ENCODE measurements at places on chromosomes 1 and 21. TPM values are rescaled to one million over a fixed set of nuclear protein-coding genes. Genes with fewer than 3 reads are reported as not detected.

The ROR1 gene
- 93.7 TPM for polyA plus RNA-seq

DNA sequence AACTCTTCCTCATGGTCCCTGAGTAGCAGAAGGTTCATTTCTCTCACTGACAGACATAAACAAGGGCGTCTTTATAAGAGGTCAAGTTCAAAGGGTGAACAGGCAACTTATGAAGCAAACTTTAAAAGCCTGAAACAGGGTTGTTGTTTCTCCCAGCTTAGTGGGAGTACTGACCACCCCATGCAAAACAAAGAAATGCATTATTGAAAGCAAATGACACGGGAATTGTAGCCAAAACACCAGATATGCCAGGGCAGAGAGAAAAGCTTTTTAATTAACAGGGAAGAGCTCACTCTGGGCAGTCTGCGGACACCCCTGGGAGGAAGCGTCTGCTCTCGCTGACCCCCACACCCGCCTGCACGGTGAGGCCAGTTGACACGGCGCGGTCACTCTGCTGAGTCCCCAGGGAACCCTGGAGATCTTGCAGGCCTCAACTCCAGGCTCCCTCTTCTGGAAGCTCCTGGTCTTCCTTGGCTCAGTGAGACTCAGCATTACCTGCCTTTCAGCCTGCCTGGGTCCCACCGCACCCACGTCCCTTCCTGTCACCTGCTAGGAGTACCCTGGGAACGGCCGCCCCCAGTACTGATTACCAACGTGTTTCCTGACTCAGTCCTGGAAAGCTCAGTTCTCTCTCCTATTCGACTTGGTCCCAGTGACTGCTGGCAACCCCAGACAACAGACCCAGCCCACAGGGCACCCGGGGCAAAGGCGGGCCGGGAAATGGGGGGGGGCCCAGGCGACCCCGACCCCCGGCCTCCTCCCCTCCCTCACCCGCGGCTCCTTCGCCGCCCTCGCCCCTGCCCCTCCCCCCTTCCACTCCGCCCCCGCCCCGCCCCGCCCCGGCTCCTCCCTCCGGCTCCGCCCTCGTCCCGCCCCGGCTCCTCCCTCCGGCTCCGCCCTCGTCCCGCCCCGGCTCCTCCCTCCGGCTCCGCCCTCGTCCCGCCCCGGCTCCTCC lies 972 bp downstream of the CFAP410 start:
- peak; percentile 57 for DNase-seq

The RPE65 gene
- 0.21 TPM for polyA plus RNA-seq

- no peak for DNase-seq
Measured at GRCh38 chr1:1385931-1386330, 10.9 kb upstream of the AURKAIP1 start.

The ADORA3 gene
- polyA plus RNA-seq, result 0.62 TPM

- DNase-seq, result no peak
Measured at GRCh38 chr1:229224308-229224707, 46.6 kb upstream of the RAB4A start.

The FHAD1 gene
- 2.8 TPM for polyA plus RNA-seq

DNA sequence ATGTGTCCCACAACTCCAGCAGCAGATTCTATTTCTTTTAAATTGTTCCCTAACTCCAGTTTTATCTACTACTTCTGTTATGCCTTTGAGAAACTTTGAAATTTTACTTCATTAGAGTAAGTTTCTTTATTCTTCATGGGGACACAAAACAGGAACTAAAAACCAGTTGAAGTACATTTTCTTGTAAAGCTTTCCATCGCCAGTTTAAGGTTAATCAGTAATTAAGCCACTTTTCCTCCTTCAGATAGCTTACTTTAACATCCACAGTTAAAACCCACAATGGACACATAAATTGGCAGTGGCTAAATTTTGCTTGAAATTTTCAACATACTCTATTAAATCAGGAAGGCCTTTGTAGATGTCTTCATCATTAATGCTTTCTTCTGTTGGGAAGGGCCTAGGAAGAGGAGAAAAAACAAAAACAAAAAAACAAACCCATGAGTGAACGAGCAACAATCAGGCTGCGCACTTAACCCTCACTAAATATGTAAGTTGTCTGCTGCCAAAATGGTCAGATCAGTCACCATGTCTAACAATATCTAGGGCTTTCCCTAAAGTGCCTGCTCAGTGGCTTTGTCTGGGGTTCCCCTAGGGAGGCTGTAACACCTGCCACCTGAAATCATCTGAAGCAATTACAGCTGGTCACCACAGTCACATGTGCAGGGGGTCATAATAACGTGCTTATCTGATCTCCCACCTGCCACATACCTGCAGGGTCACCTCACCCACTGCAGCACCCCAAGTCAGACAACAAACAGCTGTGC lies 187.9 kb downstream of the VAV3 start:
- DNase-seq, result no peak

DNA sequence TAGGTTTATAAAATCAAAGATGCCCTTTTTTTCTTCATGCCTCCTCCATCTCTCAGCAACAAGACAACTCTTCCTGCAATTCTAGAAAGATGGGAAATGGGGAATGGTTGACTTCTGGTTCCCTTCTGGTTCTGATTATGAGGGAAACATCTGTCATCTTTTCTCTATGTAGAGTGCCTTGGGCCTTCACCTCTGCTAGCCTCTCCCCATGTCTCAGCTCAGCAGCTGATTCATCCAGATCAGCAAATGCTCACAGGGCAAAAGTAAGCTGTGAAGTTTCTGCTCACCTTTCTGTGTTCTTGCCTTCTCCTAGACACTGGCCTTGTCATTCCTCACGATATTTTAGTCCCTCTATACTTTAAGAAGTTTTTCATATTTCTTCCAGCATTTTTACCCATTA lies 17.8 kb upstream of the BECN2 start:
- no peak for DNase-seq

- DNase-seq, result no peak
Measured at GRCh38 chr1:244340396-244340795, 111.3 kb downstream of the ADSS2 start.

DNA sequence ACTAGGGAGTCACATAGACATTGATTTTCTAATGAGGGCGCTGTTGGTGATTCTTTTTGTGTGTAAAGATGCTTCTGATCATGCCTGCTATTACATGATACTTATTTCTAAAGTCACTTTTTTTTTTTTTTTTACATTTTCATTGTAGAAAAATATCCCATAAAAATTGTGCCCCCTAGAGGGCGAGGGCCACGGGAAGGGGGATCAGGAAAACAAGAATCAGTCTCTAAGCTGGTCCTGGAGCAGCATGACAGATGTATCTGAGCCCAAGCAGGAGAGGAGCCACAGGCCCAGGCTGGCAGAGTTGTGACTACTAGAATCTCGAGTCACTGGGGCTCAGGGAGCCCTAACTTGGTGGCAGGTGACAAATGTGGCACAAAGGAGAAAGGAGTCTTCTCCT lies 28.1 kb downstream of the ZSCAN20 start:
- DNase-seq, result no peak

The ZBTB18 gene
- 12.8 TPM for polyA plus RNA-seq

- peak; percentile 90 for DNase-seq
Measured at GRCh38 chr21:38925923-38926322, 120.2 kb downstream of the ETS2 start.

DNA sequence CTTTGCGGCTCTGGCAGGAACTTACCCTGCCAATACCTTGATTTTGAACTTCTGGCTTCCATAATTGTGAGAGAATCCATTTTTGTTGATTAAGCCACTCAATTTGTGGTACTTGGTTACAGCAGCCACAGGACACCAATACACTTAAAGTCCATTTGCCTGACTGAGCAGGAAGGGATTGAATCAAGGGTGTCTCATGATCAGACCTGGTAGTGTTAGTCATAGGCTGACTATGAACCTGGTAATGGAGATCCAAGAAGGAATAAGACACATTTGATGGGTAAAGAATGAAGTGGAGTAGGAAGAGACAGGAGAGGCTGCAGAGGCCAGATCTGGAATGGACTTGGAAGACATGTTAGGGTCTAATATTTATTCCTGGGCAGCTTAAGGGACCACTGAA lies 31.2 kb upstream of the MAP1LC3C start:
- no peak for DNase-seq

DNA sequence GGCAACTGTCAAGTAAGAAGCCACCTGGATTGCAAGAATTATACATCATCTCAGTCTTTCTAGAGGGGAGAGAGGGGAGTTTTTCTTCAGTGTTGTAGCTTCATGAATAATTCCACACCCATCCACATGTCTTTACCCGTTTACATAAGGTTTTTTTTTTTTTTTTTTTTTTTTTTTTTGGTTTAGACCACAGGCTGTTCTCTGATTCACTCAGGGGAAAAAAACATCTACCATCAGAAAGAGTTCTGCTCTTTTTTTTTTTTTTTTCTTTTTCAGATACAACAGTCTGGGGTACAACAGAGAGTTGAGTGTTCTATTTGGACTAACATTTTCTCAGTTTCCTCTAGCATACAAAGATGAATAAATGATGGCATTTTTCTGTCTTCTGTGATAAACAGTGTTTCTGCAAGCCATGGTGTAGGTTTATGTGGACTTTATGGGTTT lies 4.9 kb upstream of the KIF14 start:
- DNase-seq, result no peak

GRCh38 chr1:240495601-240496000 lies 116.4 kb downstream of the GREM2 start:
- DNase-seq, result no peak

GRCh38 chr1:111450185-111450584 lies 921 bp downstream of the ATP5PB start:
- no peak for DNase-seq

- no peak for DNase-seq
Measured at GRCh38 chr1:223674119-223674890, 8.8 kb upstream of the CAPN8 start.

DNA sequence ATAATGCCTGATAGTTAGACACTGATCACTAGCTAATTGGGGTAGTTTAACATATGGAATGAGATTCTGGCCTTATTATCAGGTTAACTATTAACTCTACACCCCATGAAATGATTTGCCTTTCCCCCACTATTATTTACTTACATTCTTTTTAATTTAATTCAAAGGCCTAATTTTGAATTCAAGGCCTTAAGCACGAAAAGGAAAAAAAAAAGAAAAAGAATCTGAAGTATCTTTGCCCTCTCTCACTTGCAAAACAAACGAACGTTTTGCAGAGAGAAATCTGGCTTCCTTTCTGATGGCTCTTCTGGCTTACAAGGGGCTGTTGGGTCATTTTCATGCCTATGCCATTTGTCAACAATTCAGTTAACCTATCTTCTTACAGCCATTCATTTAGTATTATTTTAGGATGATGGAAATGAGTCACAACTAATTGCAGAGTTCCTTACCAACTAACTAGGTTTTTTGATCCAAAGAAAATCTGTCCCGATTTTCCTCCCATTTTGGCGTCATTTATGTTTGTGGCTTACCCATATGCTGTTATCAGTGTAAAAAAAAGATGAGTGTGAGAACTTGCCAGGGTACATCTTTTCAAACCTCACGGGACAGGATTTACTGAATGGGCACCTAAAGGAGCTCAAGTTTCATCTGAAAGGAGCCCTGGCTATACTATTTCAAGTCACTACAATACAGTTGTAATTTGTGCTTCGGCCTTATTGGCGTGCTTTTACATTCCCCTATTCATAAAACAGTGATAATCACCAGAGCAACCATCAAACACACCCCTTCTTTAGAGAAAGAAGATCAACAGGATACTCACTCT lies 1.9 kb upstream of the ERRFI1 start:
- peak; percentile 83 for DNase-seq

- no peak for DNase-seq
Measured at GRCh38 chr1:237700181-237700580, 190.5 kb downstream of the ZP4 start.

GRCh38 chr1:235450886-235451483 lies 53.3 kb downstream of the B3GALNT2 start:
- DNase-seq, result no peak

GRCh38 chr1:74468982-74469603 lies 43.3 kb downstream of the LRRC53 start:
- DNase-seq, result no peak

The AMY2A gene
- polyA plus RNA-seq, result 0.18 TPM

Measured in right lung (tissue), 10 donors.